ENCODE measurements at places on chromosomes 2 and 18.

DNA sequence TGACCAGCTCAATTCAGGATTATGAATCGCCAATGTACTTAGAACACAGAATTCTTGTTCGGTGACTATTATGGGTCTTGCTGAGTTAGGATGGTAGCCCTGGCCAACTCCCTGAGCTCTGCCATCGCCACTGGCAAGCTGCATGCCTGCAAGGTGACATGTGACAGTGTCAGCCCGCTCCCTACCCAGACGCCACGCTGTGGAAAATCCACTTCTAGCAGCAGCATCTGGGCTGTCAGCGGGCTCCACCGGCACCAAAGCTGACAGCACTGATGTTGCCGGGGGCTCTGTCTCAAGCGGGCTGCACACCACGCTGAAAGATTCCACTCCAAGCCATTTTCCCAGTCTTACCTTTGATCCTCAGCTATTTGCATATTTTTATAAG, 100.7 kb downstream of the MYT1L start:
- DNase-seq, result no peak

- no peak for DNase-seq
These were observed 19.4 kb downstream of the COA5 start for GRCh38 chr2:98588880-98589431.

- no peak for DNase-seq
These were observed 20.0 kb downstream of the WDFY1 start for GRCh38 chr2:223925106-223925505.

DNA sequence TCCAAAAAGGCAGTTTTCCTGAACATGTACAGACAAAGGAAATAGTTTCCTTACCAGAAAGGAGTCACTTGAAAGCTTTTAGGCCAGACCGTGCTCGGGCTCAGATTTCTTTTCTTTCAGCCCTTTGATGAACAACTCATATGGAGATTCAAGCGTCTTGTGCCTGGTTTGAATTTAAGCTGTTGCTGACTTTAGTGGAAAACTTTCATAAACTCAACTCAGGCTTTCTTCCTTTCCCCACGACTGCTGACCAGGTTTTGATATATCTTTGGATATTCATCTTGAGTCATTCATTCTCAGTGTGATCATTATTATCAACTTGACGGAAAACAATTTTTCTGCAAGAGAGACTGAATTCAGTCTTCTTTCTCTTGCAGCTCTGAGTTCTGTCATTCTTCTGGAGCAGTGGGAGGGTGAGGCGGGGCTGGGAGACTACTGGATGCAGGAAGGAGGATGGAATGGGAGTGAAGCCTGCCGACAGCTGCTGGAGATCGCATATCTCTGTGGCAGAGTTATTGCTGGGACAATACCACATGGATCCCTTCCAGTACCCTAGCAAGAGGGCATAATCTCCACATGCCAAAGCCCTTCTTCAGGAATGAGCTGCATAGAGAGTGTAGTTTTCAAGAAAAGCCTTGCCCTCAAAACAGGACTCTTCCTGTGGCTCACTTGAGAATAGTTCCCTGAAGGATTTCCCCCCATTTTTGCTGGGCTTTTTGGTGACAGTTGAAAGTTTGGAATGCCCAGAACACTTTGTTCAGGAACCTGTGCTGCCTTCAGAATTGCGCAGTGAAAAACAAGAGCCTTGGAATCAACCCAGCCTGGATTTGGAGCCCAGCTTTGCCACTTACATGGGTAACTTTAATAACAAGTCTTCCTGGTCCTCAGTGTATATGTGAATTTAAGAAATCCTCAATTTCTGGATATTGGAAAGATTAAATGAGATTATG, 364.4 kb downstream of the ZNF521 start:
- peak; percentile 84 for DNase-seq

- no peak for DNase-seq
These were observed 200.9 kb downstream of the FAM210A start for GRCh38 chr18:13525381-13526029.

DNA sequence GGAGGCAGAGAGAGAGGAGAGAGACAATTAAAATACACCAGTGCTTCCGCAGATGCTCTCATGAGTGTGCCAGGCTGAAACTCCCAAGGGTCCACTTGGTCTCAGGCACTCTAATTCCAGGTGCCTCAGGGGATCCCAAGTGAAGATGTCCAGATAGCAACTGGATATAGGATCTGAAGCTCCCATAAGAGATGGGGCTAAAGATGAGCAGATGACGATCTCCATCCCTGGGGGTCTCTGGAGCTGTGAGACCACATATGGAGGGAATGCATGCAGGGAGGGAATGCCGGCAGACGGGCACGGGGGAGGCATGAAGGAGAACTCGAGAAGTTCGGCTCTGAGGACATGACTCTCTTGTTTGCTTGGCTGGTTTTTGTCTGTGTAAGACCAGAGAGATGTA, 223.7 kb upstream of the RAB6C start:
- DNase-seq, result no peak

GRCh38 chr18:9946831-9947230, 33.0 kb downstream of the VAPA start:
- no peak for DNase-seq

- no peak for DNase-seq
These were observed 17.6 kb downstream of the ADAM17 start for GRCh38 chr2:9538000-9538507.

DNA sequence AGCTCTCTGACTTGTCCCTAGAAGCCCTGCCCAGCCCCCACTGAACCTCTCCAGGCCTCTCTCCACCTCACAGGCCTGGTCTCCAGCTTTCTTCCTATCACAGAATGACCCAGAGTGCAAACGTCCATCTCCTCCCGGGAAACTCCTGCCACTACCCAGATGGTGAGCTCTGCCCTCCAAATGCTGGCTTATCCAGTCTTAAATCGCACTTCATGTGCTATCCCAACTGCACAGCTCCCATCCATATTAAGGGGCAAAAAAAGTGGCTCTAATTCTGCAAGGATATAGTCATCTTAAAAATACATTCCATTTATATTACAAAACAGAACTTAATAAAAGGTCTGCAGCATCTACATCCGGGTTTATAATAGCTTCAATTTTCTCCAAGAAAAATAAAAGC, 70.8 kb upstream of the CDC42EP3 start:
- no peak for DNase-seq

DNA sequence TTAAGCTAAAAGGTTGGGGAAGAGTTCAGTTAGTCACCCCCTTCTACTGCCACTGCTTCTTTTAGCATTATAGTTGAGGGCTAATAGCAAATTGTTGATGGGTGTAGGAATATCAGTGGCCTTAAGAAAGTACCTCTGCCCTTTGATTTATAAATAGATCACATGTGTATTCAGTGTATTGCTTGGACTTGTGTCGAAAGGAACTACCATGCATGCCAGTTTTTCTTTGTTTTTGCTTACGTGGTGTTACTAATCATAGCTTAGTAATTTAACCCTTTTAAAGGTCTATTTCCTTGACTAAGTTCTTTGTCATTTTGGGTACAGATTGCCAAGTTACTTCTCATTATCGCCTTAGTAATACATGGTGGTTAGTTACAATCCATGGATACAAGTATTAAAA, 85.6 kb downstream of the MIB1 start:
- DNase-seq, result no peak

GRCh38 chr18:37762076-37762621, 196.6 kb upstream of the CELF4 start:
- no peak for DNase-seq

- peak; percentile 48 for DNase-seq
These were observed 253.1 kb upstream of the ZNF521 start for GRCh38 chr18:25604894-25605597.

- DNase-seq, result no peak
These were observed 9.2 kb downstream of the TGIF1 start for GRCh38 chr18:3458952-3459853.

GRCh38 chr2:178404368-178404767, 46.6 kb downstream of the PRKRA start:
- DNase-seq, result peak; percentile 55

Measured in left hindlimb (tissue), 1 donor.